NCI-H345 (cell line): ENCODE measurements at places on chromosomes 12 and 14.

GRCh38 chr14:20469242-20469889, at the start of gene PNP:
PNP (plus strand) TSS chr14:20469406; CDS start chr14:20469525, 119 bp downstream.
- DNase-seq: peak; percentile 92

GRCh38 chr12:89665556-89665955, 43.1 kb downstream of the ATP2B1 start:
- DNase-seq: no peak

GRCh38 chr12:95764848-95765247, 25.7 kb downstream of the NTN4 start:
- no peak for DNase-seq

DNA sequence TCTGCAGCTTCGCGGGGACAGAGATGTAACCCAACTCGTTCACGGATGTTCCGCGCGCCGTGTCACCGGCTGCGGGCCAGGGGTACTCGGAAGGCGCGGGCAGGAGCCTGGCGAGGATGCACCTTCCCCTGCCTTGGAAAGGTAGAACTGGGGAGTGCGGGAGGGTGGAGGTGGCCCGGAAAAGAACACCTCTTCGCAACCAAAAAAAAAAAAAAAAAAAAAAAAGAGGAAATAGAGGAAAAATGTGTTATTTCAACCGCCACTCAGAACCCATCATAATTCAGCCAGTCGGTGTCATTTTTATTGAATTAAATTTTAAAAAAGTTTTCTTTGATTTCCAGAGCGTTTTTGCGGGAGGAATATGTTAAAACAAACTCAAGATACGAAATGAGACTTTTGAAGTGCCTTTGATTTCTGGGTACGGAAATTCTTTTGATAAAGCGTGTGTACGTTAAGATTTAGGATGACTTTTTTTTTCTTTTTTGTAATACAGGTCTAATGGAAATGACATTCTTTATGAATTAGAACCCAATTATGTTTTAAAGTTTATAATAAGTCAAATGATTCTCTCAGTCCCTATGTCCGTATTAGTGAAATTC, 8.9 kb downstream of the CDKN1B start:
- no peak for DNase-seq

DNA sequence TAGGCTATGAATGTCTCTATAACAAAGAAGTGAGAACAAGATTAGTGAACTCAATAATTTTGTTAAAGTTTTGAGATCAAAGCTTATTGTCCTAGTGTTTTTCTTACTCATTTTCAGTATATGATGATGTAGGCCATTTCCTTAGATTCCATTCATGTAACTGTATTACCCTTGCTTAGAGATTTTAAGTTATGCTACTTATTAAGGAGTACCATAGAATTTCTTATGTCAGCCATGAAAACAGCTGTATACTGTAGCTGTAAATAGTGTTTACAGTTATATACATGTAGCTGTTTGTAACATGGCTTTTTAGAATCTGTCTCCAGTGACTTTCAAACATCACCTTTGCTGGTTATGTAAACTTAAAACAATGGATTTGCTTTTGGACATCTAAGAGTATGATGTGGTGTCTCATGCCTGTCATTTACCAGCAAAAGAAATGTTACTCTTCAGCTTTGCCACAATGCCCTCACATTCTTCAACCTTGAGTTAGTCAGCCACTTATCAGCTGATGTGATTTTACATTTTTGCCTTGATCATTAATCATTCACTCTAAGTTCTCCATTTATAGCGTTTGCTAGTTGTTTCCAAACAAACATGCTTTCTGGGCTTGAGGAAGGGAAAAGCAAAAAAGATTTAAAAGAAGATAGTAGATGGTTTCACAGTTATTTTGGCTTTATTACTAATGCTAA, 55.5 kb downstream of the SLC16A7 start:
- no peak for DNase-seq

DNA sequence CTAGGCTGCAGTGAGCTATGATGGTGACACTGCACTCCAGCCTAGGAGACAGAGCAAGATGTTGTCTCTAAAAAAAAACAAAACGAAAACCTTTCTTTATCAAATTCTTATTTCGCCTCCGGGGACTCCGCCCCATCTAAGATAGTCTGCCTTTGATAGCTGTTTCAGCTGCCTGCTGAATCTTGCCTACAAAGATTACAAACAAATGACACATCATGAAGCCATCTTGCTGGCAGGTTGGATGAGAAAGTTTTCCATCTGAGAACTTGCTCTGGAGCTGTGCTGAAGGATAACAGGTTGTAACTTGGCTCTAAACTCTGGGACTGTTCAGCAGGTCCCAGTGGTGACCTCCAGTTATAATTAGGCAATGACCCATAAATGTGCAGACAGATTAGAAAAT, 41.8 kb upstream of the AEBP2 start:
- DNase-seq: no peak

DNA sequence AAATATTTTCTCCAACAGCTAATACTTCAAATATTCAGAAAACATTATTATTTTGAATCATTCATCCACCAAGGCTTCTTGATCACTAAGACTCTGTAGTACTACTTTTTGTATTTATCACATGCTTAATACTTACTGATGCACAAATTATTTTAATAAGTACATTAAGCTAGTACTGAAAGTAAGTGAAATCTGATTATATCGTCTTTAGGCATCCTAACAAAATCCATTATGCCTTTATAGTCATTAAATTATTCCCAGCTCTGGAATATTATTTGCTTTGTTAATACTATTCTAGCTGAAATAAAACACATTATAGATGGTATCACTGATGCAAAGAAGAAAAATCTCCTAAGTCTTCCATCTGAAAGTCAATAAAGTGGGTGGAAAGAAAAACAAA, 75.1 kb upstream of the TTC7B start:
- DNase-seq: no peak

DNA sequence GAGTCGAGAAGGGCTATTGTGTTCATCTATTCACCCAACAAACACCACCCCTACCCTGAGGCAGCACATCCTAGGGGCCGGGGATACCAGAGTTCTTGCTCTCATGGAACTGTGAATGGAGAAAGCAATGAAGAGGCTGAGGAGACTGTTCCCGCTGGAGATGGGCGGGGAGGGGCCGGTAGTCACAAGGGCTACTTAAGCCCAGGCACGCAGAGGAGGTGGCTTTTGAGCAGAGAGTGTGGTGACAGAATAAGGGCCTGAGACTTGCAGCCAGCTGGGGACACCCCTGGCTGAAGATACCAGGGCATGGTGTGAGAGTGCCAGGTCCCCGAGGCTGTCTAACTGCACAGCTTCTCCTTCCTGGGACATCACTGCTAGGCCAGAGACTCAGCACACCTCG, 114.1 kb upstream of the EVL start:
- no peak for DNase-seq

DNA sequence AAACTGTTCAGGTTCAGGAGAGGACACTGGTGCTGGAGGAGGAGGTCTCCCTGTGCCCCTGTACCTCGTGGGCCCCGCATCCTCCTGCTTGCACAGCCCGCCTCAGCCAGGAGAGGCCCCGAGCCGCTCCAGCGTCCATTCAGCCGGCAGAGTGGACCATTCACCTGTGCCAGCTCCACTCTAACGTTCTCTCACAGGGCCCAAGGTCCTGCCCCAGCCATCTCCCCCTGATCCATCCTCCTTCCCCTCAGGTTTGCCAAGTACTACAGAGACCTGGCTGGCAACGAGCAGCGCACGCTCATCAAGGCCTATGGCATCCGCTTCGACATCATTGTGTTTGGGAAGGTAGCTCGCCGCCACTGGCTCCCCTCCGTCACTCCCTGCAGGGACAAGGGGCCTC, 22.2 kb downstream of the P2RX4 start:
- no peak for DNase-seq

DNA sequence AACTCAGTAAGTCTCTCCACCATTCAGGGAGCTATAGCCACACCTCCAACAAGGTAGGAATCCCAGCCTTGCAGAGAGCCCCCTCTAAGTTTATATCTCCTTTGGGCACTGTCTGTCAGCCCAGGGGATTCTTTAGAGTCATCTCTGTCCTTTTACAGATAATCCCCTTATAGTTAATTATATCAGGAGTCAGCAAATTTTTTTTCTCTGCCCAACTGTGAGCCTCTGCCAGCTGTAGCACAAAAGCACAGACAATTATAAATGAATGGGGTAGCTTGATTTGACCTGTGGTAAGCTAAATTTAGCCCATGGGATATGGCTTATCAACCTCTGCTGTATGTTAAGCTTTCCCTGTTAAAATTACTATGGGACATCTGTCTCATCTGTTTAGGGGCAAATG, 8.3 kb downstream of the CEP128 start:
- DNase-seq: no peak
